ENCODE measurements at places on chromosomes 13 and 19. TPM values are rescaled to one million over a fixed set of nuclear protein-coding genes. Genes with fewer than 3 reads are reported as not detected.

The KCTD4 gene
- total RNA-seq, result not detected

The SLC44A2 gene
- 81.8 TPM for total RNA-seq

The KASH5 gene
- total RNA-seq, result 0.59 TPM

The SBNO2 gene
- total RNA-seq, result 16.2 TPM

The IZUMO4 gene
- total RNA-seq, result not detected

The RNF225 gene
- total RNA-seq, result not detected

The ZNF416 gene
- 7.9 TPM for total RNA-seq

The PCDH9 gene
- 0.24 TPM for total RNA-seq

The STOML3 gene
- total RNA-seq, result 0.21 TPM

GRCh38 chr19:47190167-47190727 lies 40.8 kb downstream of the BBC3 start:
- DNase-seq, result no peak

GRCh38 chr13:113402471-113403254 lies 38.7 kb upstream of the GRTP1 start:
- no peak for DNase-seq

GRCh38 chr13:25905611-25906010 lies 146.2 kb downstream of the SHISA2 start:
- DNase-seq, result no peak
